ENCODE measurements at places on chromosomes 12 and 14. TPM values are rescaled to one million over a fixed set of nuclear protein-coding genes. Genes with fewer than 3 reads are reported as not detected.

KRT5 gene
- not detected for total RNA-seq

ASIC1 gene
- 2.8 TPM for total RNA-seq

ASPG gene
- not detected for total RNA-seq

TAS2R10 gene
- total RNA-seq: not detected

KRT6B gene
- not detected for total RNA-seq

ACRBP gene
- 2.1 TPM for total RNA-seq

TCL1B gene
- not detected for total RNA-seq

B3GNT4 gene
- total RNA-seq: 5.5 TPM

FANCM gene
- total RNA-seq: 17.5 TPM

HEBP1 gene
- total RNA-seq: 25.0 TPM

SERPINA5 gene
- not detected for total RNA-seq

LHX5 gene
- not detected for total RNA-seq

RPL10L gene
- not detected for total RNA-seq

CD69 gene
- 91.1 TPM for total RNA-seq

CBLN3 gene
- 6.5 TPM for total RNA-seq

TAC3 gene
- 0.50 TPM for total RNA-seq

CCDC196 gene
- total RNA-seq: not detected

GSG1 gene
- not detected for total RNA-seq

KRT74 gene
- not detected for total RNA-seq

RIMBP2 gene
- not detected for total RNA-seq

FGF23 gene
- not detected for total RNA-seq

DEGS2 gene
- 1.4 TPM for total RNA-seq

GOLT1B gene
- total RNA-seq: 63.0 TPM

REM2 gene
- total RNA-seq: 0.93 TPM

METTL25 gene
- total RNA-seq: 9.3 TPM

KRT72 gene
- 7.7 TPM for total RNA-seq

TDRD9 gene
- total RNA-seq: 0.10 TPM

FSCB gene
- total RNA-seq: not detected

ABCC9 gene
- total RNA-seq: not detected

SERPINA12 gene
- total RNA-seq: not detected

GZMB gene
- 2,337 TPM for total RNA-seq

All from activated naive CD4-positive, alpha-beta T cell treated with anti-CD3 and anti-CD28 coated beads, Interleukin-2, amount 50 U/mL, for 72 hours (primary cell).